Hypothalamus (tissue), 51 donors: ENCODE measurements at places on chromosomes 1 and 21.

- peak; percentile 96 for DNase-seq
These were observed at the start of gene KIAA0319L for GRCh38 chr1:35557118-35557610. KIAA0319L (minus strand) TSS chr1:35557403; CDS start chr1:35554491, 2,912 bp downstream.

- DNase-seq, result no peak
These were observed 42.2 kb upstream of the COG2 start for GRCh38 chr1:230599926-230600656.

GRCh38 chr1:44423591-44424537, 18.8 kb downstream of the RNF220 start:
- no peak for DNase-seq

DNA sequence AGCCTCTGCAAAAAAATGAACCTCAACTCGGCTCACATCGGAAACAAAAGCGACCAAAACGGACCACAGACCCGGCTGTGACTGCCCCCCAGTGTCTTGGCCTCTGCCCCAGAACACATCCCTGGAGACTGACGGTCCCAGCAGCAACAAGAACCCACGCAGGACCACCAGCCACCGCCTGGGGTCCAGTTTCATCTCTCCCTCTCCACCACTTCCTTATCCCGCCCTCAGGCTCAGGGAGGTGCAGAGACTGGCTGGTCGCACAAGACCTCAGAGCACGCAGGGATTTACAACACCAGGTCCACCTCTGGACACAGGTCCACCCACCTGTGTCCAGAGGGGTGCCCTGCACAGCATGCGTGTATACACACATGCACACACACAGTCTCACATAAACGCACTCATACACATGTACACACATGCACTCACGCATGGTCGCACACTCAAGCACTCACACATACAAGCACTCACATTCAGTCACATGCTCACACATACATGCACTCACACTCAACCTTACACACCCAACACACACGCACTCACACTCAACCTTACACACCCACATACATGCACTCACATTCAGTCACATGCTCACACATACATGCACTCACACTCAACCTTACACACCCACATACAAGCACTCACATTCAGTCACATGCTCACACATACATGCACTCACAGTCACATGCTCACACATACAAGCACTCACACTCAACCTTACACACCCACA, 18.6 kb upstream of the TMEM52 start:
- no peak for DNase-seq

GRCh38 chr1:175470078-175470477, 273.3 kb downstream of the TNR start:
- no peak for DNase-seq

GRCh38 chr1:35191429-35192055, 1.4 kb downstream of the SFPQ start:
- DNase-seq, result no peak

DNA sequence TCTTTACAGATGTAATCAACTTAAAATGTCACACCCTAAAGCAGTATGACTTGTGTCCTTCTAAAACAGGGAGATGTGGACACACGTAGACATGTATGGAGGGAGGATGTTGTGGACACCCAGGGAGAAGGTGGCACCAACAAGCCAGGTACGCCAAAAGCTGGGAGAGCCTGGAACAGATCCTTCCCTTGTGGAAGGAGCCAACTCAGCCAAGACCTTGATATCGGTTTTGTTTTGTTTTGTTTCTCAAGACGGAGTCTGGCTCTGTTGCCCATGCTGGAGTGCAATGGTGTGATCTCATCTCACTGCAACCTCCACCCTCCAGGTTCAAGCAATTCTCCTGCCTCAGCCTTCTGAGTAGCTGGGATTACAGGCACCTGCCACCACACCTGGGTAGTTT, 45.6 kb downstream of the CHAF1B start:
- DNase-seq, result no peak

GRCh38 chr1:175744305-175744704, 910 bp upstream of the TNR start:
- DNase-seq, result no peak
